Stimulated activated CD4-positive, alpha-beta T cell treated with anti-CD3 and anti-CD28 coated beads, TNF-alpha, amount 100 ng/mL, for 24 hours (primary cell): ENCODE measurements at places on chromosomes 2 and 18.

DNA sequence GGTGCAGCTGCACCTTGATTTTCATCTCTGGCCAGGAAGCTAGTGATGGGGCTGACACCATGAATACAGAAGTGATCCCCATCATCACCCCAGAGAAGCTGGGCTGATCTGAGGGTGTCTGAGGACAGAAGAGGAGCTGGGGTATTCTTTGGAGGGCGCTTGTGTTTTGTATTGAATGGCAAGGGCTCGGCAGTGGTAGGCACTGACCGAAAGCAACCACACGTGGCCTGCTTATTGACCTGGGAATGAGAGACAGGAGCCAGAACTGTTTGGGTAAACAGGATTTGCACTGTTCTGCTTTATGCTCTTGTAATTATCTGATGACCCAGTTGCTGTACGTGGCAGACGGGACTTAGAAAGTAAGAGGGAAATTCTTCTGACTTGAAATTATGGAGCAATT is 62.6 kb upstream of the RPL31 start:
- DNase-seq, result no peak

DNA sequence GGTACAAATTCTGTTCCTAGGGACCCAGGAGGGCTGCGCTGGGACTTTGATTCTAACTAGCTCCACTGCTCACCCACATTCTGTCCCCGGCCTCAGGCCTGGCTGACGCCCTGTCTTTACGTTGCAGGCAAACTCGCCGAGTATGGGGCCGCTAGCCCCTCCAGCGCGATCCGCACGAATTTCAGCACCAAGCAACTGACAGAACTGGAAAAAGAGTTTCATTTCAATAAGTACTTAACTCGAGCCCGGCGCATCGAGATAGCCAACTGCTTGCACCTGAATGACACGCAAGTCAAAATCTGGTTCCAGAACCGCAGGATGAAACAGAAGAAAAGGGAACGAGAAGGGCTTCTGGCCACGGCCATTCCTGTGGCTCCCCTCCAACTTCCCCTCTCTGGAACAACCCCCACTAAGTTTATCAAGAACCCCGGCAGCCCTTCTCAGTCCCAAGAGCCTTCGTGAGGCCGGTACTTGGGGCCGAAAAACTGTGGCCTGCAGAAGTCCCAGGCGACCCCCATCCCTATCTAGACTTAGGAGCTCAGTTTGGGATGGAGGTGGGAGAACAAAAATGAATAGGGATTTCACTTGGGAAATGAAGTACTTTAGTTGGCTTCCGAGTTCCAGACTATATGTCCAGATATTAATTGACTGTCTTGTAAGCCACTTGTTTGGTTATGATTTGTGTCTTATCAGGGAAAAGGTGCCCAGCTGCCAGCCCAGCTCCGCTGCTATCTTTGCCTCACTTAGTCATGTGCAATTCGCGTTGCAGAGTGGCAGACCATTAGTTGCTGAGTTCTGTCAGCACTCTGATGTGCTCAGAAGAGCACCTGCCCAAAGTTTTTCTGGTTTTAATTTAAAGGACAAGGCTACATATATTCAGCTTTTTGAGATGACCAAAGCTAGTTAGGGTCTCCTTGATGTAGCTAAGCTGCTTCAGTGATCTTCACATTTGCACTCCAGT is 1.5 kb downstream of the HOXD1 start:
- DNase-seq, result no peak

- DNase-seq, result no peak
These were observed 526 bp downstream of the CHN1 start for GRCh38 chr2:175004730-175004979.

DNA sequence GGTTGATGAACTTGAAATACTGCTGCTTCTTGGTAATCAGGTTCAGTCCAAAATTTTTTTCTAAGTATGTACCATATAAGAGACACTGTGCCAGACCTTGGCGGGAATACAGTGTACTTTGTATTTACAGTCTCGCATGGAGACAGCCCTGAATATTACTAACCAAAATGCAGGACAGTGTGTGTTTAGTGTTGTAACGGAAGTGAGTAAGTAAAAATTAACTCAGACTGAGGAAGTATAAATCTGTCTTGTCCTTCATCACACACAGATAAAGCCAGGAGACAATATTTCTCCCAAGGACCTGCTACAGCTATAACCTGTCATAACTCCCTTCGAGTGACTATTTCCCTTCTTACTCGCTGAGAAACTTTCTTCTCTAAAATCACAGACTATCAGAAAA is 76.9 kb downstream of the ACTR3 start:
- no peak for DNase-seq

GRCh38 chr2:6744038-6744437 is 121.7 kb downstream of the CMPK2 start:
- no peak for DNase-seq
